Stimulated activated CD8-positive, alpha-beta memory T cell treated with anti-CD3 and anti-CD28 coated beads, Interleukin-7, amount 100 ng/mL, for 48 hours (primary cell): ENCODE measurements at places on chromosomes 2 and 18.

DNA sequence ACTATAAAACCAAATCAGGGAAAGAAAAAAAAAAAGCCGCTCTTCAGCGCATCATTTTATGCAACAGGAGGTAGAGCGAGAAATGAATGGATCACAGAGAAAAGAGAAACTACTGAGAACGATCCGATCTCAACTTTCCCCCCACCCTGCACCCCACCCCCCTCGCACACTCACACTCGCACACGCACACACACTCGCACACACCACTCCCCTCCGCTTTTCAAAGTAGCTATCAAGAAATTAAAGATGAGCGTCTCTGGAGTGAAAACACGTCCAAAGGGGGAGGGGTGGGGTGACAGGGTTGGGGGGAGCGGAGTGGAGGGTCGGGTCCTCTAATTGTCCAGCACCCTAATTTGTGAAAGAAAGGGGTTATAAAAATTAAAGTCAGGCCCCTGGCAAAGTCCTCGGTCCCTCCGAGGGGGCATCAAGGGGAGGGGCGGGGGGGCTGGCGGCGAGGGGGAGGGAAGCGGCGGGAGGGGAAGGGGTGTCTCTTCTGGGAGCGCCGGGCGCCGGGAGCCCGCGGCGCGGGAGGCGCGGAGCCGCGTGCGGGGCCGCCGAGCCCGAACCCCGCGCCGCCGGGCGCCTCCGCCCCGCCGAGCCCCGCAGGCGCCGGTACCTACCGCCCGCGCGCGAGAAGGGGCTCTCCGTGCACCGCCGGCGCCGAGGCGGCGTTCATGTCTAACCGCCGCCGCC, 428 bp downstream of the TCF4 start:
- no peak for DNase-seq

- DNase-seq, result no peak
Measured at GRCh38 chr18:9508446-9509025, 33.2 kb downstream of the RALBP1 start.

DNA sequence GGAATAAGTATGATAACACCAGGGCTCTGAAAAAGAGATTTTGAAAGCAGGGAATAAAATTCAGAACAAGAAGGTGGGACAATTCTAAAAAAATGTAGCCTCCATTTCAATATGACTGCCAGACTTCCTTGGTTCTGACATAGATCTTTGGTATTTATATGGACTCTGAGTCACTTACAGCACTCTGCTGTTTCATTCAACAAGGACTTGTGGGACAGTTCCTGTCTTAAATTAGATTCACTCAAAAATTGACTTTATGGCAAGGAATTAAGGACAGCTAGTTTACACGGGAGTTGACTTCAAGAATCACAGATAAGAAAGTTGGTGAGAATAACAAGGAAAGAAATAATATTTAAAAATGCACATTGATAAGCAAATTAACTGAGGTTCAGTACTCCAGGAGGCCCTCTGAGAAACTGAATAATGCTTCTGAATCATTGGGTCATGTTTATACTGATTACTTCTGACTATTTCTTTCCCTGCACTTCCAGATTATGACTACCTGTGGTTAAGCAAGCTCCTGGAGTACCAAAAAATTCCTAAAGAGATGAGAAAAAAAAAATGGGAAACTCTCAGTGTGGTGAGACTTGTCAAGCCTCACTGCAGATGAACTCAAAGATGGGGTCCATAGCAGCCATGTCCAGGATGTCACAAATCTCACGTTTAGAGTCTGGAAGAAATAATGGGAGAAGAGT, 828.3 kb upstream of the PIK3C3 start:
- no peak for DNase-seq

GRCh38 chr2:3244486-3244885, 133.1 kb downstream of the EIPR1 start:
- no peak for DNase-seq

DNA sequence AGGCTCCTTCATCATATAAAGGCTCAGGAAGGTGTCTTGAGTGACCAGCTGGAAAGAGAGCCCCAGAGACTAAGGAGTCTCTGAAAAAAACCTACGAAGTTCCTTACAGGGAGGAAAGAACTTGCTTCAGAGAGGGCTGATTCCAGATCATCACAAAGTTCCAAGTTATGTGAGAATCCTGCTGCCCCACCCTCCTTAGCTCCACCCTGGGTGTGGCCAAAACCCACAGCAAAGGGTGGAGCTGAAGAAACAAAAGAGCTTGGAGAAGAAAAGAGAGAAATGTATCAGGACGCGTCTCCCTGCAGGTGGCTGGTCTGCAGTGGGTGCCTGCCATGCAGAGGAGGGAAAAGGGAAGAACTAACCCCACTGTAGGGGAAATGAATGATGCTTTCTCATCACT, 32.8 kb upstream of the ZNF396 start:
- DNase-seq, result no peak

- DNase-seq, result no peak
Measured at GRCh38 chr2:73970850-73971471, 13.7 kb upstream of the TET3 start.

GRCh38 chr2:168543037-168543436, 87.0 kb downstream of the CERS6 start:
- no peak for DNase-seq

GRCh38 chr2:216362730-216363129, 9.6 kb downstream of the MARCHF4 start:
- DNase-seq, result no peak

DNA sequence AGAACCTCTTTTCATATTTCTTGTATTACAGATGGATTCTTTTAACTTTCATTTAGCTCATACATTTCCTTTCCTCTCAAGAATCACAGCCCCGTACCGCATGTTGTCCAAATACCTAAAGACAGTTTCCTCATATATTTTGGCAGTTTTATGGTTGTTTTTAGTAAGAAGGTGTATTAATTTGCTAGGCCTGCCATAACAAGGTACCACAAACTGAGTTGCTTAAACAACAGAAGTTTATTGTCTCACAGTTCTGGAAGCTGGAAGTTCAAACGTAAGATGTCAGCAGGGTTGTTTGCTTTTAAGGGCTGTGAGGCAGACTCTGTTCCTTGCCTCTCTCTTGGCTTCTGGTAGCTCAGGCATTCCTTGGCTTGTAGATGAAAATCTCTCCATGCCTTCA, 343.2 kb upstream of the TNP1 start:
- no peak for DNase-seq

DNA sequence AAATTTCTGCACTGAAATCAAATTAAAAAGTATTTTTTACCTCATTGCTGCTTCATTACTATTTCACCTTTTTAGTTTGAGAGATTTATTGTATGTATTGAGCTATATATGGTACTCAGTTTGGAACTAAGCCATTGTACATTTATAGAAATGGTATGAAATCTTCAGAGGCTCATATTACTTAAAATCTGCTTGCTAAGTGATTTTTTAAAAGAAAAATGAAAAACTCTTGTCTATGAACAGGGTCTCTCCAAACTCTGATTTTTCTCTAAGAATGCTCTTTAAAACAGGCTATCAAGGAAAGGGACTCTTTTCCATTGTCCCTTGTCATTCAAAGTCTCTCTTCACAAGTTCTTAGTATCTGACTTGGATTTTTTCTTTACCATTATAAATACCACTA, 31.8 kb downstream of the C1D start:
- no peak for DNase-seq
